ENCODE measurements at places on chromosomes 7 and 10. TPM values are rescaled to one million over a fixed set of nuclear protein-coding genes. Genes with fewer than 3 reads are reported as not detected.

GRCh38 chr7:96321031-96321657, 754 bp downstream of the SLC25A13 start:
- peak; percentile 18 for DNase-seq

The GIMAP4 gene
- not detected for polyA plus RNA-seq

- no peak for DNase-seq
Observed at GRCh38 chr10:118031351-118032075, 15.2 kb downstream of the RAB11FIP2 start.

The GLI3 gene
- 7.2 TPM for polyA plus RNA-seq

DNA sequence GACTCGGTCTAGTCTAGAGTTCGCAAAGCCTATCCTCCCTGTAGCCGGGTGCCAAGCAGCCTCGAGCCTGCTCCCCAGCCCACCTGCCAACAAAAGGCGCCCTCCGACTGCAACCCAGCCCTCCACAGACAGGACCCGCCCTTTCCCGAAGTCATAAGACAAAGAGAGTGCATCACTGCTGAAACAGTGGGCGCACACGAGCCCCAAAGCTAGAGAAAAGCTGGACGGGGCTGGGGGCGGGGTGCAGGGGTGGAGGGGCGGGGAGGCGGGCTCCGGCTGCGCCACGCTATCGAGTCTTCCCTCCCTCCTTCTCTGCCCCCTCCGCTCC, 622 bp upstream of the COL1A2 start:
- peak; percentile 69 for DNase-seq

- DNase-seq, result no peak
Observed at GRCh38 chr10:18438361-18439126, 212.8 kb downstream of the NSUN6 start.

The FFAR4 gene
- not detected for polyA plus RNA-seq

DNA sequence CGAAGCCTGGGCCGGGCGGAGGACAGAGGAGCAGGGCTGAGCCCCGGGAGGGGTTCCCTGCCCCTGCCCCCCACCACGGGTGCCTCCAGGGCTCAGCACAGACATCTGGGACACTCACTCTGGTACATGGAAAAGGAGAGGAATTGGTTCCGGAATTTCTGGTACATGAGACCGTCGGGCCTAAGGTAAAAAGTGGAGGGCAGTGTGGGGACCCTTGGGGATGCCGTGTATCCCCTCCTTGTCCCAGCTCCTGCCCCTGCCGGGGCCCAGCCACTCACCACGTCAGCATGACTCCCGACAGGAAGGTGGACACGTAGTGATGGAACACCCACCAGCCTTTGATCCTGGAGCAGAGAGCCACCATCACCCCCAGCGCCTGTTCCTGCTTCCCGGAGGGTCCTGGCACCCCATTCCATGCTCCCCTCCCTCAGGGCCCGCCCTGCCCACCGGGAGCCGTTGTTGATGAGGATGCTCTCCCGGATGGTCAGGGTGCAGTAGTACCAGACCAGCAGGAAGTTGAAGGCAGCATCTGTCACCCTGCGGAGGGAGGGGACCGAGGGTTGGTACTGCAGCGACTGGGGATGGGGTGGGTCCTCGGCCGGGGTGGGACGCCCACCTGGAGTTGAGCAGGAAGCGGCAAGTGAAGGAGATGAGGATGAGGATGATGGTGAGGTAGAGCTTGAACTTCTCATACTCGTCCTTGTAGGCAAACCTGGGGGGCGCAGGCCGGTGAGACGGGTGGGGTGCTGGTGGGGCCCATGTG, 6.4 kb downstream of the TMEM120A start:
- no peak for DNase-seq

DNA sequence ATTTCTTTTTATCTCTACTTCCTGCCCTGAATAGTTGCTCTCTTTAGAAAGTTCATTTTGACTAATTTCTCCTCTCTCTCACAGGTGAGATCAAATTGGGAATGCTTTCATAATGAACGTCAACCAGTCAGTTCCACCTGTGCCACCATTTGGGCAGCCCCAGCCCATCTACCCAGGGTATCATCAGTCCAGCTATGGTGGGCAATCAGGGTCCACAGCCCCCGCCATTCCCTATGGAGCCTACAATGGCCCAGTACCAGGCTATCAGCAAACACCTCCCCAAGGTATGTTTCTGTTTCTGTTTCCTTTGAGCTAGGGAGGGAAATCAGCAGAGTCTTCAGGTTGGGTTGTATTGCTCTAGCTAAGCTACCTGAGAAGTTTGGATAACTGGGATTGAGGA, 2.5 kb downstream of the SEC24C start:
- no peak for DNase-seq

The ADAM8 gene
- polyA plus RNA-seq, result 0.25 TPM

The EVX1 gene
- not detected for polyA plus RNA-seq

DNA sequence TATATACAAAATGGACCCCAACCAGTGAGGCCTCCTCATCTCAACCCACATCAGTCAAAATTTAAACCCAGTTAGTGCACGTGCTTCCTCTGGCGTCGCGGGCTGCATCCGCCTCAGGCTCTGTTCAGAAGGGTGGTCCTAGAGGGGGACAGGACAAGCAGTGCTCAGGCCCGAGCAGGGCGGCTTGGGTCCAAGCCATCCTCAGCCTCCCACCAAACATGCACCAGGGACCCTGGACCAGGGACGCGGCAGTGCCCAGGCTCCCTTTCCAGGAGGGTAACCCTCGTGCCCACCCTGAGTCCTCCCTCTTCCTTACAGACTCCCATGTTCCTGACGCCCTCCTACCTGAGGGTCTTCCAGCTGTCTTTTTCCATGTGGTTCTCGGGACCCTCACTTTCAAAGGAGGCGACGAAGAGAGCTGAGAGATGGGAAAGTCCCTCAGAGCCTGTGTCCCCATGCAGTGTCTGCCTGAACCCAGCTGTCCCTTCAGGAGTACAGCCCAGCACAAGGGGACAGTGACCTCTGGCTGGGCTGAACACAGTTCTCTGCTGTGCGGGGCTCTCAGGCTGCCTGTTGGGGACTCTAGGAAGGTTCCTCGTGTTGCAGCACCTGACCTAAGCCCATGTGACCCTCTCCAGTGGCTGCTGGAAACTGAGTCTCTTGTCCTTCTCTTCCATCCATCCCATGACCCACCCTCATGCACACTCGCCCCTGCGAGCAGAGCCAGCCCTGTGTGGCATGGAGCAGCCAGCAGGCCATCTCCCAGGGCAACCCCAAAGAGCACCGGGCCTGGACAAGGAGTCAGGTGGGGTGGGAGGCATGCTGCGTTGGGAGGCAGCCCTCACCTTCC, 58.1 kb downstream of the CSGALNACT2 start:
- DNase-seq, result no peak

- peak; percentile 20 for DNase-seq
Observed at GRCh38 chr7:47266131-47266706, 315.7 kb downstream of the TNS3 start.

GRCh38 chr7:7671361-7671760, 30.8 kb downstream of the UMAD1 start:
- DNase-seq, result no peak

The LIPJ gene
- polyA plus RNA-seq, result not detected

The SLC18A3 gene
- not detected for polyA plus RNA-seq

GRCh38 chr7:130683026-130683425, 3.3 kb downstream of the TSGA13 start:
- no peak for DNase-seq

DNA sequence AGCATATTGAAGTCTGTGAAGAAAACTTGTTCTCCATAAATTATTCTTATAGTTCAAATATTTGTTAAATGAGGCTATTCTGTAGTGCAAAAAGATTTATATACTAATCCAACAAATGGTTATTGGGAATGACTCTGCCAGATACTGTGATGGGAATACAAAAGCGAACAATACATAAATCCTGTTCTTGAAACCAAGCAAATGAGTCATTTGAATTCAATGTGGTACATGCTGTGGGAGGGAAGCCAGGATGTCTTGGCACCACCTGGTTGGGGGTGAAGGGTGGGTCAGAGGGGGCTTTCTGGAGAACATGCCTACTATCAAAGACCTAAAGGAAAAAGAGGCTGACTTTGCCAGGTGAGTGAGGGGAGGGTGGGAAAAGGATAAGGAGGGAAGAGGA, 594.2 kb downstream of the CALN1 start:
- no peak for DNase-seq

The CYP2C19 gene
- not detected for polyA plus RNA-seq

GRCh38 chr10:621513-621912, 68.0 kb downstream of the DIP2C start:
- no peak for DNase-seq

GRCh38 chr7:149007611-149008010, 20.7 kb downstream of the PDIA4 start:
- DNase-seq, result no peak

DNA sequence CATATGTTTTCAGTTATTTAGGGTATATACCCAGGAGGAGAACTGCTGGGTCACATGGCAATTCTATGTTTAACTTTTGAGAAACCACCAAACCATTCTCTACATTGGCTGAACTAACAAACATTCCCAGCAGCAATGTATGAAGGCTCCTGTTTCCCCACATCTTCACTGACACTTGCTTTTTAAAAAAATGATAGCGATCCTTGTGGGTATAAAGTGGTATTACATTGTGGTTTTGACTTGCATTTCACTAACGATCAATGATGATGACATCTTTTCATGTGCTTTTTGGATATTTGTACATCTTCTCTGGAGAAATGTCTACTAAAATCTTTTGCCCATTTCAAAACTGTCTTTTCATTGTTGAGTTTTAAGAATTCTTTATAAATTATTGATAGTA, 51.2 kb upstream of the ANAPC16 start:
- DNase-seq, result no peak

DNA sequence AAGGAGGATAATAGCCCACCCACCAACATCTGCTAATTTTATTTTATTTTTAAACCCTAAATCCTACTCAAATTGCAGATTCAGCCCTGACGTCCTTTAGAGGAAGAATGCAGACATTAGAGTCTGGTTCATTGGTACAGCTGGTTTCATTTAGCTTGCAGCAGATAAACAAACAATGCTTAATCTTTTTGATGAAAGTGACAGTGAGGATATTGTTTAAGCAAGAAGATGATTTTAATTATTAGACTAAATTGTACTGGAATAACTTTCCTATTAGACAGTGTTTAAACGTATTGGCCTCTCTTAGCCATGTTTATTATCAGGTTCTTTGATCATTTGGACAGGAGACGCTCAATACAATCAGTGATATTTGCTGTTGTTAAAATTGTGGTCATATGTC, 164.8 kb downstream of the CDK14 start:
- no peak for DNase-seq

The OR2A1 gene
- not detected for polyA plus RNA-seq

- no peak for DNase-seq
Observed at GRCh38 chr10:71465551-71466252, 69.0 kb downstream of the CDH23 start.

The TRIM74 gene
- polyA plus RNA-seq, result 0.09 TPM

DNA sequence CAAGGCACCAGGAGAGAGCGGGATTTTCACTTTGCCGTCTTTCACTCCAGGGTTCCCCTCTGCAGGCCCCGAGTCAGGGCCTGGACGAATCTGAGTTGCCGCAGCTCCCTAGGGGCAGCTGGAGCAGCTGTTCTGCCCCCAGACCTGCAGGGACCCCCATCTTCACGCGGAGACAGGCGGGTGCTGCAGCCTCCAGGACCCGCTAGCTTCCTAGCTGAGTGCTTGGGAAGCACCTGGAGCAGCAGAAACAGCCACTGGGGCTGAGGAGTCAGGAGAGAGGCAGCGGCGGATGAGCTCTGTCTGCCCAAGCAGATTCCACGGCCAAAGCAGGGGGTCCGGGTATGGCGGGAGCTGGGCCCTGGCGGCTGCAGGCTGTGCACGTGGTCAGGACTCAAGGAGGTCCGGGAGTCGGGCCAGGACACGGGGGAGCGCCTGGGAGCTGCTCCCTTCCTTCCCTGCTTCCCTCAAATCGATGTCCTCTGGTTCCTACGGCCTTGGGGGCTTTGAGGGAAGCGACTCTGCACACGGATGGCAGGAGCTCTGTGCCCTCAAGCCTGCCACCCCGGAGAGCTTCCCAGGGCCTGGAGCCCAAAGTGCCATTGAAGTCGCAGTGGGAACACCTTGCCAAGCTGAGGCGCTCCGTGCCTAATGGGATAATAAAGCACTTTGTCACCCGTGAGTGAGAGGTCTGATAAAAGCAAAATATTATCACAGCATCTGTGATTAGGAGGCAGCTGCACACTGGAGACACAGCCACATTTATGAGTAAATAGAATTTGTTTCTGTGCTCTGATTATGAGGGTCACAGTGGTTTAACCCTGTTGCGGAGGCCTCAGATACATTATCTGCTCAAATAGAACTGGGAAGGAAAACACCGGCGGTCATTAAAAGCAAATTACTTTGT, 17.2 kb downstream of the MNX1 start:
- DNase-seq, result no peak

DNA sequence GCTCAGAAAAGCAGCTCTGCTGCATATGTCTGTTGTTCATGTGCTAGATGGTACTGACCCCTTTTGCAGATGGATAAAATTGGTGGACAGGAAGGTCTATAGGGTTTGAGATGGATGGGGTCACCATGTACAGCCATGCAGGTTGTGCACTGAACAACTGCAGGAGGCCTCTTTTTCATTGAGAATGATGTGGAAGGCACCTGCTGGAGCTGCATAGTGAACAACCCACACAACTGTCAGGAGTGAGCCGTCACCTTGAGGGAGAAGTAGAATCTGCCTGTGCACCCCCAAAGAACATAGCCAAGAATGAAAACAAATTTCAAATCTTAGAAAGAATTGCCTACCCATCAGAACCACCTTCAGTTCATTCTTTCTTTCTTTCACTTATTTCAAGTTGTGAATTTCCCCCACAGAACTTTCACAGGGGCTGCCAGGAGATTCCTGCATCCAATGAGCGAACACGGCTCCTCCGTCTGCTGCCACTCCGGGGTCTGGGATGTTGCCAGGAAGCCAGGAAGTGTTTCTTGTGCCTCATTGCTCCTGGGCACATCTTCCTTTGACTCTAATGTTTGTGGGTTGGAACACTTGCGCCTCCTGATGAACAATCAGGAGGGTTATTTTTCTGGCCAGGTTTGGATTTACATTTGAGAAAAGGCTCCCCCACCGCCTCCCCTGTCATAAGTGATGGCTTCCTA, 53.7 kb upstream of the DOCK1 start:
- DNase-seq, result no peak

The PHKG1 gene
- 0.20 TPM for polyA plus RNA-seq

GRCh38 chr7:91263384-91264045, 718 bp upstream of the FZD1 start:
- DNase-seq, result no peak

DNA sequence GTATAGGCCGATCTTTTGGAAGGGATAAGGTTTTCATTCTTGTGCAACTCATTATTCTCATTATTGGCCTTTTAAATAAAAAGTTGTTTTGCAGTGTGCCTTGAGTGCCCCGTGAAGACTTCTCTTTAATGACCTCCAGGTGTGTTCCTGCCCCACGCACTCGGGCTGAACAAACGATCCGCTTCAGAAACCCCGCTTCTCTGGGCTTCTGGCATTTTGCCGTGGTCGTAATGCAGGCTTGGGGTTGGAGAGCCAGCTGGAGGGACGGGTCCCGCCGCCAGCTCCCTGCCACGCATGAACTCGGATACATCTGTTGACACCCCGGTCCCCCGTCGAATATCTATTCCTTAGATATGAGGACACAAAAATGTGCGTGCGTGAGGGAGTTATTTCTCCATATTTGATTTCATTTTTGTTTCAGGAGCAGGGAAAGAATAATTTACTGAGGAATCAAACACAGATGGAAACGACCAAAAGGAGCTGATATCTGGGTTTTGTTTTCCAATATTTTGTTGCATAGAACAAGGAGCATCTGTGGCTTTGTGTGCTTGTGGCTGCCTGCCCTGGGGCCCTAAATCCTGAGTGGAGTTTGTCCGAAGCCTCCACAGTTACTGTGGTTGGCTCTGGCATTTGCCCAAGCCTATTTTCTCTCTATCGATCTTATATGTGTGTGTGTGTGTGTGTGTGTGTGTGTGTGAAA, 17.0 kb upstream of the TTYH3 start:
- DNase-seq, result no peak

- no peak for DNase-seq
Observed at GRCh38 chr7:46011059-46011458, 90.0 kb upstream of the IGFBP3 start.

The KNDC1 gene
- 0.56 TPM for polyA plus RNA-seq

Measured in AG04450 (cell line).